HEK293T (cell line): ENCODE measurements at places on chromosomes 16 and 17.

GRCh38 chr17:69423450-69423849 is 9.0 kb downstream of the MAP2K6 start:
- no peak for DNase-seq

GRCh38 chr17:41498276-41498675 is 7.1 kb downstream of the KRT13 start:
- no peak for DNase-seq

GRCh38 chr16:57041182-57042156 is 50.9 kb upstream of the CPNE2 start:
- no peak for DNase-seq

GRCh38 chr16:89409161-89409711 is 81.1 kb downstream of the ANKRD11 start:
- DNase-seq = no peak

DNA sequence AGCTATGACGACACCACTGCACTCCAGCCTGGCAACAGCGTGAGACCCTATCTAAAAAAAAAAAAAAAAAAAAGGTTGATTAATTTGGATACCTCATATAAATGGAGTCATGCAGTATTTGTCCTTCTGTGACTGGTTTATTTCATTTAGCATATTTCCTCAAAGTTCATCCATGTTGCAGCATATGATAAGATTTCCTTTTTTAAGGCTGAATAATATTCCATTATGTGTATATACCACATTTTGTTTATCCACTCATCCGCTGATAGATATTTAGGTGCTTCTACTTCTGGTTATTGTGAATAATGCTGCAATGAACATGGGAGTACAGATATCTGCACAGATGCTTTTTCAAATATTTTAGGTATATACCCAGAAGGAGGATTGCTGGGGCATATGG is 43.3 kb upstream of the TMC5 start:
- DNase-seq = no peak

DNA sequence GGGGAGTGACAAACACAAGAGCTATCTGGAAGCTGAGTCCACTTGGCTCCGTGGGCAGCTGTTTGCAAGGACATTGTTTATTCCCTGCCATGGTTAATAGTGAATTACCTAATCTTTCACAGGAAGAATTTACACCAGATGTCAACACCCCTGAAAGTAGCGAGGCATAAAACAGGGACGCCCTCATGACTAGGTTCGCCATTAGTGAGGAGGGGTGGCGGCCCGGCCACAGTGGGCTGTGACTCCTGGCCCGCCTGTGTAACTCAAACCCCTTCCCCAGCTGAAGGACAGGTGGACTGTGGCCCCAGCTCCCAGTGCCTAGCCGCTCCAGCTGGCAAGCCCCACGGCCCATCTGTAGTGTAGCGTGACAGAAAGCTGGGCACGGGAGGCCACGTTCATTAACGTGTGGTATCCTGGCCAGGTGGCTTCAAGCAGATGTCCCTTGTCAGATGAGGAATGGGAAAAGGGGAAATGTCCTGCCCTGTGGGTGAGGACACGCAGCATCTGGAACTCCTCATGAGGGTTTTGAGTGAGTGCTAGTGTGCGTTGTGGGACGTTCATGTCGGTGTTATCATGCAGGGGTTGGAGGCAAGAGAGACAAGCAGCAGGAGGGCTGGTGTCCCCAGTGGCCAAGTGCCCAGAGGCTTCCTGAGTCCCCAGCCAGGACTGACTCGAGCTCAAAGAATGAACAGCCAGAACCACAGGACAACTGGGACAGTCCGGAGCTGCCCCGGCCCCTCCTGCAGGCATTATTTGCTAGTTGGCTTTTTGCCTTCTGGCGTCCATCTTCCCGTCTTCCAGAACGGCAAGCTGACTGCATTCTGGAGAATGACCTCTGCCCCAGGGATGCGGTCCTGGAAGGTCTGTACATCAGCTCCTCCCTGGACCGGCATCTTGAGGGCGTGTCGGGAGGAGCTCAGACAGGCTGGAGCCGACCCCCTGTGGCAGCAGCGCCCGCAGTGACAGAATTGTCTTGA is 19.2 kb downstream of the KDM8 start:
- no peak for DNase-seq

GRCh38 chr17:63960006-63960405 is 12.7 kb downstream of the SCN4A start:
- DNase-seq = no peak

DNA sequence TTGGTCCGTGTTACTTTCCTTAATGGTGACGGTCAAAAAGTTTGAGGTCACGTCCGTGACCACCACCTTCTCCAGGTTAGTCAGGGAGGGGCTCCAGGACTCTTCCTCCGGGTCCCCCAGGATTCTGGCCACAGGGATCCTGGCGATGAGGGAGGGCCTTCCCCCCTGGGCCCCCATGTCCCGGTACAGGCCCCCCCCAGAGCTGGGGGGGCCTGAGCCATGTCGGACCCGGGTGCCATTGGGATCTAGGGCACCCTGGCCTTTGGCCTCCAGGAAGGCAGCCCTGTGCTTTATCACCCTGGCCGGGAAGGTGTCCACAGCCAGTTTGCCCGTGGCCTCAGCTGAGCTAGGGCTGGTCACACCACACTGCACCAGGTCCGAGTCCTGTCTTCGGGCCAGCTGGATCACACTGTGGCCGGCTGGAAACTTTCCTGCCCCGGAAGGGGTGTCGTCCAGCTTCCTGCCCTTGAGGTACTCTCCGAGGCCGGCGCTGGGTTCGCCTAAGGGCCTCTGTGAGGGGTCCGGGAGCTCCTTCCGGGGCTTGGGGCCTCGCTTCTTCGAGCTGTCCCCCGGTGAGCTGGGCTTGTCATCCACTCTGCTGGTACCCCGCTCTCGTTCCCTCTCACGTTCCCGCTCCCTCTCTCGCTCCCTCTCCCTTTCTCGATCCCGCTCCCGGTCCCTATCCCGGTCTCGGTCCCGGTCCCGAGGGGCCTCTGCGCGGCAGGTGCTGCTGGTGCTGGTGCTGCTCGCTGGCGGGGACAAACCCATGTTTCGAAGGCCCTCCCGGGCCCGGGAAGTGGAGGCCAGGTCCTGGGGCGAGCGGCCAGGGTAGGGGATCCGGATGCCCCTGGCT is 2.0 kb downstream of the CBX8 start:
- no peak for DNase-seq

DNA sequence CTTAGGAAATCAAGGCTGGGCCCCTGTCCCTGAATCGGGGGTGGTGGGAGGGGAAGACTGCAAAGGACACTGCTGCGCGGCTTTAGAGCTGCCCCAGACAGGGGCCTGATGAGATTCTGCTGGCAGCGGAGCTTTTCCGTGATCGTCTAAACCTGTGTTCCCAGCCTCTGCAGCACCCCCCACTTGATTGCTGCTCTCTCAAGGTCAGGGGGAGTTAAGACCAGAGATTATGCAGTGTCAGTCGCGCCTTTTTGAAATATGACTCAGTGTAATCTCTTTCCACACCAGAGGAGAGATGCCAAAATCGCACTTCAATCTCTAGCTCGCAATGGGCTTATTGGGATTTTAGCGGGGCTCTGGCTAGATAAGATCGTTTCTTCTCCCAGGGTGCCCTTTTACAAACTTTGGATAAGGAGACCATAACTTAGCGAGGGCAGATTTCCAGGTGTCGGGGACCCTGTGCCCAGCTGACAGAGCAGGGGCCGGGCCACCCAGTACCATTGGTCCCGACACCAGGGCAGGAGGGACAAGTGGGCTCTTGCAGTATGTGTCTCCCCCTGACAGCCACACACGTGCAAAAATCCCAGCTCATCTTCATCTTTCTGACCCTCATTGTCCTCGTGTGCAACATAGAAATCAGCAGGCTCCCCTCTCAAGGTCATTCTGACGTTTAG is 87.0 kb downstream of the IRX3 start:
- DNase-seq = no peak

GRCh38 chr16:11725457-11725856 is 17.2 kb downstream of the TXNDC11 start:
- no peak for DNase-seq

GRCh38 chr16:15592324-15592723 is 50.6 kb downstream of the MARF1 start:
- DNase-seq = no peak
